ENCODE measurements at places on chromosomes 2 and 18.

DNA sequence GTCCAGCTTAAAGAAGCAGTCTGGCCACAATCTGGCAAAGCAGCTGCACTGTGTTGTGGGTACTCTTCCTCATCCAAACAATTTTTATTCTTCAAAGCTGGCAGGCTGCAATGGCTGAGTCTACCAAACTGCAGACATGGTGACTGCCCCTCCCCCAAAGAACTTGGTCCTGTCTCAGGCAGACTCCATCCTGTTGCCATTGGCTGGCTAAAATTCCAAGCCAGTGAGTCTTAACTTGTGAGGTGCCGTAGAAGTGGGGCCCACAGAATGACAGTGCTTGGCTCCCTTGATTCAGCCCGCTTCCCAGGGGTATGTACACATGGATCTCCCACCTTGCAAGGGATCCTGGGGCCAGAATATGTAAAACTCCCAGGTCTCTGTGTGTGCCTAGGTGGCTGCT, 14.5 kb upstream of the NXPH2 start:
- DNase-seq = no peak

DNA sequence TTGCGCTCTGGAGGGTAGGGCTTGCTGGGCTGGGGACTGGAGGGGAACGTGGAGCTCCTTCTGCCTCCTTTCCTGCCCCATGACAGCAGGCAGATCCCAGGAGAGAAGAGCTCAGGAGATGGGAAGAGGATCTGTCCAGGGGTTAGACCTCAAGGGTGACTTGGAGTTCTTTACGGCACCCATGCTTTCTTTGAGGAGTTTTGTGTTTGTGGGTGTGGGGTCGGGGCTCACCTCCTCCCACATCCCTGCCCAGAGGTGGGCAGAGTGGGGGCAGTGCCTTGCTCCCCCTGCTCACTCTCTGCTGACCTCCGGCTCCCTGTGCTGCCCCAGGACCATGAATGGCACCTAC, 4.3 kb downstream of the GPR35 start:
- no peak for DNase-seq

- DNase-seq = peak; percentile 72
Observed at GRCh38 chr2:182553483-182553882, 126.6 kb upstream of the PDE1A start.

- DNase-seq = no peak
Observed at GRCh38 chr2:64331114-64331645, 122.8 kb upstream of the LGALSL start.

DNA sequence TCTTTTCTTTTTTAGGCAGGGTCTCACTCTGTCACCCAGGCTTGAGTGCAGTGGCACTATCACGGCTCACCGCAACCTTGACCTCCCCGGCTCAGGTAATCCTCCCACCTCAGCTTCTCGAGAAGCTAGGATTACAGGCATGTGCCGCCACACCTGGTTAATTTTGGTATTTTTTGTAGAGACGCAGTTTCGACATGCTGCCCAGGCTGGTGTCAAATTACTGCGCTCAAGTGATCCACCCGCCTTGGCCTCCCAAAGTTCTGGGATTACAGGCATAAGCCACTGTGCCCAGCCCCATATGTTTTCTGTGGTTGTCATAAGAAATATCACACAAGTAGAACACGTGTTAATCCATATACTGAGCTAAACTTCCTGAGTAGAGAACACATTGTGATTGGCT, 14.6 kb downstream of the ENOSF1 start:
- no peak for DNase-seq

DNA sequence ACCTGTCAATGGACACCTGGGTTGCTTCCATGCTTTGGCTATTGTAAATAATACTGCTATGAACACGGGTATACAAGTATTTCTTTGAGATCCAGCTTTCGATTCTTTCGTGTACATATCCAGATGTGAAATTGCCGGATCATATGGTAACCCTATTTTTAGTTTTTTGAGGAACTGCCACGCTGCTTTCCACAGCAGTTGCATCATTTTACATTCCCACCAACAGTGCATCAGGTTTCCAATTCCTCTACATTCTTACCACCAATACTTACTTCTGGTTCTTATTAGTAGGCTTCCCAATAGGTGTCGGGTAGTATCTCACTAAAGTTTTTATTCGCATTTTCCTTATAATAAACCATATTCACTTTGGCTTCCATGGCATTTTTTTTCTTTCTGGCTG, 69.6 kb downstream of the PID1 start:
- DNase-seq = no peak

GRCh38 chr18:68177807-68178702, 536.9 kb downstream of the TMX3 start:
- no peak for DNase-seq

GRCh38 chr2:182280118-182280517, 146.7 kb downstream of the PDE1A start:
- DNase-seq = no peak

DNA sequence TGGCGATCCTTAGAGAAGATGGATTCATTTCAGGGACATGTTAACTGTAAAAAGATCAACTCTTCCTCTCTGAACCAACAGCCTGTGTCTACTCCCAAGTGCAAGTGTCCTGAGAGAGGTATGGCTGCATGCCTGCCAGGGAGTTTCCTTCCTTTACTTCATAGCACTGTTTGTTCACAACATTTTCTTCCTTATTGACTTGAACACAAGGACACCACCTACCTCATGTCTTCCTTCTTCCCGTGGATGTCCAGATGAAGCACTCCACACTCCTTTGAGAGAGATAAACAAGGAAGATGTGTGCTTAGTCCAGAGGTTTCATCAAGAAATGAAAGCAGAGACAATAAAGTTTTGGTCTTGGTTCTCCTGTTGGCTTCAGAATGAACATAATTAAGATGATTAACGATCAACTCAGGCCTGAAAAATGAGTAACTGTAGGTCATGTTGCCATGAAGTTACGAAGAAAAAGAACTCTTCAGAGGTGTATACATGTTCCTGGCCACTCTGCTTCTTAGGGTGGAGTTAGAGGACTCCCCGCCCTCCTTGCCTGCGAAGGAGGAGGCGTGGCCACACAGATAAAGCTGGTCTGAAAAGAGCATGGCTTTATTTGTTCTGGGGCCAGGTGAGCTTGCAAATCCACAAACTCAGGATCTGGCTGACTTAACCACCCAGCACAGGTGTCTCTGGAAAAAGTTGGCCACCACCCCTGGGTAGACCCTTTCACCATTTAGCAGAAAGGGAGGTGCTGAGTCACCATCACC, 155.0 kb upstream of the KCTD1 start:
- no peak for DNase-seq
